ENCODE measurements at places on chromosomes 5 and 9. TPM values are rescaled to one million over a fixed set of nuclear protein-coding genes. Genes with fewer than 3 reads are reported as not detected.

Gene CARTPT
- not detected for total RNA-seq

Gene ASPN
- 7.5 TPM for total RNA-seq

Gene NMUR2
- total RNA-seq: 2.1 TPM

Gene ARL10
- total RNA-seq: 7.9 TPM

Gene ADGRD2
- not detected for total RNA-seq

Gene PCDHGA1
- total RNA-seq: 0.46 TPM

Gene GPR21
- 3.3 TPM for total RNA-seq

Gene HRH2
- 8.2 TPM for total RNA-seq

- peaks cover 37% of the 10 kb centered on the region for H3K4me1 ChIP-seq
- H3K27ac ChIP-seq: peak overlapping the region; percentile 58
- no peaks in the 10 kb centered on the region for H3K36me3 ChIP-seq
Measured at GRCh38 chr5:160466889-160467554, 45.4 kb downstream of the PTTG1 start.

DNA sequence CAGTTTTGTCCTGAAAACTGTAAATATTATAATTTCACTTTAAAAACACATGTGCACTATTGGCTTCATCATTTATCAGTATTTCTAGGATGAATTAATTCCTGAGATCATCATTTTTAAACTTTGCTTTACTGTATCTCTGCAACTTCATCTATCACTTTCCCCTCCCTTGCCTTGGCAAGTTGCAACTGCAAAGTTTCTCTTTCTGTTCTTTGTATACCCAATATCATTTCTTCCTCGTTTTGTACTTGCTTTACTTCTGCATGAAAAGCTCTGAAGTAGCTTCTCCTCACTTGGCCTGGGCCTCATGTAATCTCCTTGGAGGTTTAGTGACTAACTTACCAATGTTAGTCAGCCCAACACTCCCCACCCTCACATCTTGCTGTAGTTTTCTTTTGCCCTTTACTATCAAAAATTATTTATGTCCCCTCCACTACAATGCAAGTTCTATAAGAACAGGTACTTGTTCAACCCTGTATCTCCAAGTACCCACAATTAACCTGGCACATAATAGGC, 12.8 kb downstream of the C5orf63 start:
- DNase-seq: no peak
- no peak overlapping the region for H3K4me3 ChIP-seq
- no peaks in the 10 kb centered on the region for H3K4me1 ChIP-seq
- H3K27me3 ChIP-seq: no peaks in the 10 kb centered on the region
- H3K27ac ChIP-seq: no peak overlapping the region

DNA sequence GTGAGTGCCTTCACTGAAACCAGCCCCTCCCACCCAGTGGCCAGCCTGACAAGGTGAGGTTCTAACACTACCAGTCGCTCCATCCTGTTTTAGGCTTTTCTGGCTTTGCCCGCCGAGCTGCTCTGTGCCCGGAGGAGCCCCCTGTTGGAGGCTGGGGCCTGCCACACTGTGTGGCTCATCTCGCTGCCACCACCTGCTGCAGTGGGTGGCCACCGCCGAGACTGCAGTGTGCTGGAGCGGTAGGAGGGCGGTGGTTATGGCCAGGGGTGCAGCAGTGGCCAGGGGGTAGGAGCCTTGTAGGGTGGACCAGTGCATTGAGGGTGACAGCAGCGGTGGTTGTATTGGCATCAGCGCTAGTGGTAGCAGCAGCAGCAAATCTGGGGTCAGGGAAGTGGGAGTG, 74.7 kb upstream of the PCAT7 start:
- H3K27me3 ChIP-seq: no peaks in the 10 kb centered on the region
- no peak overlapping the region for H3K27ac ChIP-seq
- no peaks in the 10 kb centered on the region for H3K4me1 ChIP-seq
- H3K4me3 ChIP-seq: no peak overlapping the region
- no peaks in the 10 kb centered on the region for H3K36me3 ChIP-seq
- no peak for DNase-seq

DNA sequence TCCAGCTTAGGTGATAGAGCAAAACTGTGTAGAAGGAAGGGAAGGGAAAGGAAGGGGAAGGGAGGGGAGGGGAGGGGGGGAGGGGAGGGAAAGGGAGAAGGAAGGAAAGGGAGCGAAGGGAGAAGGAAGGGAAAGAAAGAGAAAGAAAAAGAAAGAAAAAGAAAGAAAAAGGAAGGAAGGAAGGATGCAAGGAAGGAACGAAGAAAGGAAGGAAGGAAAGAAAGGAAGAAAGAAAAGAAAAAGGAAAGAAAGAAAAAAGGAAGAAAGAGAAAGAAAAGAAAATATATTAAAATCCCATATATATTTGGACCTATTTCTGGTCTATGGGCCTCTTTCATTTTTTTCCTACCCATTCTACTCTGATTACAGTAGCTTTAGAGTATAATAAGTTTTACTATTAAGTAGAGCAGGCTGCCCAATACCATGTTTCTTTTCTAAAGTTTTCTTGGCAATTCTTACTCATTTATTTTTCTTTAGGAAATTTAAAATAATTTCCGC, 229.1 kb downstream of the AUH start:
- DNase-seq: no peak
- no peaks in the 10 kb centered on the region for H3K36me3 ChIP-seq
- H3K4me1 ChIP-seq: no peaks in the 10 kb centered on the region
- no peaks in the 10 kb centered on the region for H3K27me3 ChIP-seq

GRCh38 chr9:124697326-124698200, 73.5 kb downstream of the NR6A1 start:
- H3K36me3 ChIP-seq: no peaks in the 10 kb centered on the region
- no peak for DNase-seq
- H3K4me1 ChIP-seq: no peaks in the 10 kb centered on the region
- H3K27ac ChIP-seq: no peak overlapping the region

GRCh38 chr9:81375187-81376100, 313.9 kb downstream of the TLE1 start:
- no peak overlapping the region for H3K4me3 ChIP-seq
- H3K36me3 ChIP-seq: no peaks in the 10 kb centered on the region
- no peaks in the 10 kb centered on the region for H3K27me3 ChIP-seq
- no peak overlapping the region for H3K27ac ChIP-seq
- H3K4me1 ChIP-seq: peaks cover 5% of the 10 kb centered on the region

DNA sequence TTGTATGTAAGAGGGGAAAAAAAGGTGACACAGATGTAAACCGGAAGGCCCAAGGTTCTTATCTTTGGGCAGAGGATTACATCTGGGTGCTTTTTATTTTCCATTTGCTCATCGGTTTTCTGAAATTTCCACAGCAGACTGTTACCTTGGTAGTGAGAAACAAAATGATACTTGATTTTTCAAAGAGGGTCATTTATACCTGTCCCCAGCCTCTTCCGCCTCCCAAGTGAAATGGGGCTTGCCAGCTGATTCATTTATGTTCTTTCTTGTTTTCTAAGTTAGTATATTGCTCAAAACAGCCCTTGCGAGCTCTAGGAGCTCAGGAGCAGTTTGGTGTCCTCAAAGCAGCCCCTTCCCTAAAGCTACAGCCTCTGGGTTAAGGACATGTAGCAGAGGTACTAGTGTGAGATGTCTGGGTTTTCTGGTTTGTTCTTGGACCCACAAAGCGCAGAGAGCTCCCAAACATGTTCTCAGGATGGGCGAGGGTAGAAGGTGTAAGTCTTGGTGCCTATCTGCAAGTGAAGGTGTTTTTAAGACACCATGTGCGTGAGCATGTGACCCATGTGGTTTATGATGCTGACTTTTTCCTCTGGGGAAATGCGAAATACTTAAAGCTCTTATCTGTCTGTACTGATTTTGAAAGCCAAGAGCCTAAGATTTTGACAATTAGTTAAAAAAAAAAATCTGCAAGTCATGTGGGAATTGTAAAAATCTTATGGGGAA, 38.3 kb downstream of the DAPK1 start:
- H3K4me3 ChIP-seq: no peak overlapping the region
- no peaks in the 10 kb centered on the region for H3K27me3 ChIP-seq
- no peak for DNase-seq
- no peak overlapping the region for H3K27ac ChIP-seq
- H3K4me1 ChIP-seq: peaks cover 5% of the 10 kb centered on the region

- no peaks in the 10 kb centered on the region for H3K27me3 ChIP-seq
- H3K27ac ChIP-seq: no peak overlapping the region
- H3K4me3 ChIP-seq: no peak overlapping the region
- DNase-seq: no peak
- no peaks in the 10 kb centered on the region for H3K4me1 ChIP-seq
- H3K36me3 ChIP-seq: no peaks in the 10 kb centered on the region
Measured at GRCh38 chr9:38680837-38681445, 39.0 kb downstream of the FAM240B start.

GRCh38 chr5:110917161-110917875, 154.2 kb upstream of the TSLP start:
- no peaks in the 10 kb centered on the region for H3K27me3 ChIP-seq
- H3K36me3 ChIP-seq: no peaks in the 10 kb centered on the region
- H3K4me3 ChIP-seq: no peak overlapping the region
- H3K4me1 ChIP-seq: peaks cover 15% of the 10 kb centered on the region
- no peak overlapping the region for H3K27ac ChIP-seq

DNA sequence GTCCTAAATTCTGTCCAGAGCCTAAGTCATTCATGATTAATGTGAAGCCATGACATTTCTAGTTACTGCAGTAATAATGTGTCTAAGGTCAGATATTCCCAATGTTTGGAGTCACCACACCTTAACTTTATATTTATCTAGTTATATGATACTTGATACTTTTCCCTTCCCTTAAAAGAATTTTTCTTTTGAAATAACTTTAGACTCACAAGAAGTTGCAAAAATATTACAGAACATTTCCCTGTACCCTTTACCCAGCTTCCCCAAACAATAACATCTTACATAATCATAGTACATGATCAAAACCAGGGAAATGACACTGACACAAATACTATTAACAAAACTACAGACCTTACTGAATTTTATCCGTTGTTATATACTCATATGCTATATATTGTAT, 150.0 kb upstream of the GNA14 start:
- peaks cover 16% of the 10 kb centered on the region for H3K4me1 ChIP-seq
- H3K27me3 ChIP-seq: no peaks in the 10 kb centered on the region
- H3K36me3 ChIP-seq: peaks cover 8% of the 10 kb centered on the region
- no peak overlapping the region for H3K4me3 ChIP-seq
- DNase-seq: no peak

DNA sequence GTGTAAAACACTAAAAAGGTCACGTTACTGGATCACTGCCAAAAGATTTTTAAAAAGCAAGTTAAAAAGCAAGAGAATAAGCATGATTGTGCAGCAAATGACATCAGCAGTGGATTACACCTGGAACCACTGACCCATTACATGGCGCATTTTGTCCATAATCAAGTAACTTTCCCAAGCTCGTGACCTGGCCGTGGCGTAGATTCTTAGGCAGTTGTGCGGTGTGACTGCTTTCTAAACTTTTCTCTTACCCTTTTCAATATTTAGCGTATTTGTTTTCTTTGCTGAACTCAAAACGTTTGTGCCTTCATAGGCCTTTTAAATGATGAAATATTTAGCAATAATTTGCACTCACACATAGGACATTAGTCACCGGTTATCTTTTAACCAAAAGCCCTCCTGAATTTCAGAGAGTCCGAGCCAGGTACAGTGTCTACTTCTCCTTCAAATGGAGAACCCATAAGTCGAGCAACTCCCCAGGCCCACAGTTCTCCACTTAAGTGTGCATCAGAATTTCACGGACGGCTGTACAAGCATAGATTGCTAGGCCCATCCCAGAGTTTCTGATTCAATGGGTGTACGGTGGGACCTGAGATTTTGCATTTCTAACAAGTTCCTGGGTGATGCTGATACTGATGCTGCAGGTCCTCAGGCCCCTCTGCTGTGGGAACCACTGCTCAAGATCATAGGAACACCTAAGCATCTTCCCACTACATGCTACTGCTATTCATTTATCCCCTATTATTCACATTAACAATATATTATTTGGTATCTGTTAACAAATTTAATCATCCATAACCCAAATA, 144.4 kb downstream of the GLIS3 start:
- DNase-seq: no peak
- no peaks in the 10 kb centered on the region for H3K4me1 ChIP-seq
- no peak overlapping the region for H3K27ac ChIP-seq
- no peaks in the 10 kb centered on the region for H3K36me3 ChIP-seq
- no peaks in the 10 kb centered on the region for H3K27me3 ChIP-seq

- no peaks in the 10 kb centered on the region for H3K4me1 ChIP-seq
- no peaks in the 10 kb centered on the region for H3K36me3 ChIP-seq
- H3K27ac ChIP-seq: no peak overlapping the region
- H3K27me3 ChIP-seq: no peaks in the 10 kb centered on the region
- DNase-seq: no peak
- H3K4me3 ChIP-seq: no peak overlapping the region
Measured at GRCh38 chr5:178407646-178408045, 175.0 kb upstream of the PHYKPL start.

DNA sequence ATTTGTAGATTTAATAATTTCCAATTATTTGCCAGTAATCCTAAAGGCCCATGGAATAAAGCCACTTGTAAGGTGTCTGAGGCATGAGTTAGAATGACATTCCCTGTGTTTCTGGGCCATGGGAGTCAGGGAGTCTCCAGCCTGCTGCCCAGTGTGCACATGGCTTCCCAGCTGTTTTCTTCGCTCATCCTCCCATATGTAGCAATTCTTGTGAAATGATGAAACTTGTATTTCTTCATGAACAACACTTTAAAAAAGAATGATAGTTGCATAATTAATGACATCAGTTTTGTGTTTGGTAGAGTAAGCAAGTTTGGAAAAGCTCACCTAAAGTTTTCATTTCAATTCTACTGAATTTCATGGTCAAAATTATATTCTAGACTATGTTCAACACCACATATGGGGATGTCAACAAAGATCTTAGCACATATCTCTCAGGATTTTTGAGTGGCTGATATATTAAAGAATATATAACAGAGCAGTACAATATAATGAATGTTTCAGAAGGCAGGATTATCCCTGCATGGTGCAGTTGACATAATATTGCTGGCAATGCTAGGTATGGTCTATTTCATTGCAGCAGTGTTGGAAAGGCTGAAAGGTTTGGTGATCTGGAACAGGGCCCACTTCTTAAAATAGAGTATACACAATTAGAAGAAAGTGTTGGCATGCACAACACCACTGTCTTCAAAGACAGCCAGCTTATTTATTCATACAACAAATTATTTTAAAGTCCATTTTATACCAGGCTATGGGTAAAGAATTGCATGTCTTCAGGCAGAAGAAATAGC, 44.7 kb downstream of the GRIN3A start:
- H3K27me3 ChIP-seq: no peaks in the 10 kb centered on the region
- no peaks in the 10 kb centered on the region for H3K4me1 ChIP-seq
- DNase-seq: no peak
- H3K4me3 ChIP-seq: no peak overlapping the region
- H3K36me3 ChIP-seq: no peaks in the 10 kb centered on the region
- no peak overlapping the region for H3K27ac ChIP-seq

GRCh38 chr9:38686933-38687332, 33.0 kb downstream of the FAM240B start:
- peak overlapping the region; percentile 45 for H3K27ac ChIP-seq
- H3K4me1 ChIP-seq: no peaks in the 10 kb centered on the region
- no peak overlapping the region for H3K4me3 ChIP-seq
- no peak for DNase-seq

DNA sequence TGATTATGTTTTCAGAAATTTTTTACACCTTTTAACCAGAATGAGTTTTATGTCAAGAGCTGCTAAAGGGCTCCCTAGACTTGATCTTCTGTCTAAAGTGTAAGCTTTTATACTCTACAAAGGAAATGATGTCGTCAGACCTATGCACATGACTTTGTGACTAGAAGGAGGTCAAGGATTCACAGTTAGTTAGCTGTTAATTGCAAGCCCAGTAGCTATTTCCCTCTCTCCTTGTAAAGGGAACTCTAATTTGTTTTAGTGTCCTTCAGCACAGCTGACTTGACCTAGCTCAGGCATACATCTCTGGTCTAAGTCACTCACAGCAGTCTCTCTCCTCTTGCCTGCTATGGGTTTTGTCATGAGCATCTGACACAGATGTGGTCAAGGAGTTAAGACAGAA, 173.5 kb upstream of the NREP start:
- H3K27ac ChIP-seq: no peak overlapping the region
- H3K4me3 ChIP-seq: no peak overlapping the region
- peaks cover 13% of the 10 kb centered on the region for H3K4me1 ChIP-seq
- no peaks in the 10 kb centered on the region for H3K27me3 ChIP-seq
- no peak for DNase-seq
- H3K36me3 ChIP-seq: no peaks in the 10 kb centered on the region
